Forelimb muscle (tissue), 1 donor: ENCODE measurements at places on chromosomes 1 and 21.

DNA sequence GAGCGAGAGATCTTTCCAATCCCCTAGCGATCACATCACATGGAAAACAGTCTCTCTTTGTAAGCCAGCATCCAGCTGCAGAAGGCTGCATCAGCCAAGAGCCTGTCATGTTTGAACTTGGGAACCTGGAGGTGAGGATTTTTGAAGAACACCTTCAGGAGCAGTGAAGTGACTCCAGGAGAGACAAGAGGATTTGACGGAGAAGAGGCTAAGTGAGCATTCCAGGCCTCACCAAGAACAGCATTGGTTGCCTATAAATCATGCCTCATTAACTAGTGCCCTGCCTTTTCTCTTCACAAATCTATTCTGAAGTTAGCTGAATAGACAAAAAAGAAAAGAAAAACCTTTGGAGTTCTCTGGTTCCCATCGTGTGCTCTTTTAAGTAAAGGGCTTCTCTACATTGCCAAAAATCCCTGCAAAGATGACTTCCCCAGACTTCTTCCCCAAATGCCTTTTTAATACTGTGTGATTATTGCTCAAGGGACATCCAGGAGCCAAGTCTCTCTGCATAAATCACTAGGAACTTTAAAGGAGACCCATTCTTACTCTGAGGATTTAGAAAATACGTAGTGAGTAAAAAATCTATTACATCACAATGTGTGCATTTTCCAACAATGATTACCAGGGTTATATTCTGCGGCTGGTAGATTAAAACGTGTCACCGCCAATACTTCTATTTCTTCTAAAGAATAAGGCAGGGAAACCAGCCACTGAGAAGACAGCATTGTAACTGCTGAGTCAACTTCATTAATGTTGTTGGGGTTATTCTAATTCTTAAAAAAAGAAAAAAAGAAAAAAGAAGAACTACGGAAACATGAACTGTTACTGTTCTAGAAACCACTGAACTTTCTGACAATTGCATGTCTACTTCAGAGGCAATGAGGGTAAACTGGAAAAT lies 95.2 kb downstream of the KIF14 start:
- DNase-seq: peak; percentile 67

DNA sequence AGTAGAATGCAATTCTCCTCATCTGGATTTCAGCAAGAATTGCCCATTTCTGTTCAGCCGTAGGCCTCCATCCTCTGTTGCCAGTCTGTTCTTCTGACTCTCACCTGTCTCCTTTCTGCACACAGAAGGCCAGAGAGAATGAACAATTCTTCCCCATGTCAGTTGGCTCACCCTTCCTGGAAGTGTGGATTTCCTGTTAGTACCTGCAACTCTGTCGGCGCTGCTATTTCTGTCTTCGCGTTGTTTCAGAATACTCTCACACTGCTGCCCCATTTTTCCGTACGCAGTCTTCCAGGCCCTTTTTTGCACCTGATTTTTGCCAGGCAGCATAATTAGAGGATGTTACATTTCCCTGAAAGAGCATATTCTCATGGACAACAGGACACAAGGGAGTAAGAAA lies 200.7 kb downstream of the FGGY start:
- DNase-seq: no peak

GRCh38 chr21:35603494-35603893 lies 456.8 kb downstream of the SETD4 start:
- no peak for DNase-seq

DNA sequence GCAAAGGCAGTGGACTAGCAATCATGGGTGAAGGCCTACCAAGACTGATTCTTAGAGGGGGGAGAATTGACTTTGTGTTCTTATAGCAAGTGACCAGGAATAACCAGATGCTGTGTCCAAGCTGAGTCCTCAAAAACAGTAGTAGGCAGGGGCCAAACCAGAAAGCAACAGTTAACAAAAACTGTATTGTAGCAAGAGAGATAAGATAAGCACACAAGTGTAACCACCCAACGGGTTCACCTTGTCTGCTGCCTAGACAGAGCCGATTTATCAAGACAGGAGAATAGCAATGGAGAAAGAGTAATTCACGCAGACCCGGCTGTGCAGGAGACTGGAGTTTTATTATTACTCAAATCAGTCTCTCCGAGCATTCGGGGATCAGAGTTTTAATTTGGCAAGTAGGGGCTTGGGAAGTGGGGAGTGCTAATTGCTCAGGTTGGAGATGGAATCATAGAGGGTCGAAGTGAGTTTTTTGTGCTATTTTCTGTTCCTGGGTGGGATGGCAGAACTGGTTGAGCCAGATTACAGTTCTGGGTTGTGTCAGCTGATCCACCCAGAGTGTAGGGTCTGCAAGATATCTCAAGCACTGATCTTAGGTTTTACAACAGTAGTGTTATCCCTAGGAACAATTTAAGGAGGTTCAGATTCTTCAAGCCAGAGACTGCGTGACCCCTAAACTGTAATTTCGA lies 8.3 kb upstream of the CSRP1 start:
- no peak for DNase-seq

- no peak for DNase-seq
Measured at GRCh38 chr1:8362701-8363101, 44.8 kb downstream of the SLC45A1 start.

DNA sequence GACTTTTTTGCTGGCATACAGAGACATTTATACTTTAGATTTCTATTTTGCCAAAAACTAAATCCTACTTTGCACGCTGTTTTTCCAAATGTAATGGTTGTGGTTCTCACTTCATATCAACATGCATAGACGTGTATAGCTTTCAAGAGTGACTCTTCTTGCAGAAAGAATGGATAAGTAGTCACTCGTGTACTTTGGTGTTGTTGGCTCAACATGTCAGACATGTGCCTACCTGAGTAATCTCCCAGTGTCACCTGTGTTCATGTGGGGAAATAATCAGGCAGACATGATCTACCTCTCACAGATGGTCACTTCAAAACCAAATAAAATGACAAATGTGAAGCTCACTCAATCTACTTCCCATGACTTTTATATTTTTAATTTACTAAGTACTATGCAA lies 73.1 kb downstream of the GPR88 start:
- DNase-seq: no peak

DNA sequence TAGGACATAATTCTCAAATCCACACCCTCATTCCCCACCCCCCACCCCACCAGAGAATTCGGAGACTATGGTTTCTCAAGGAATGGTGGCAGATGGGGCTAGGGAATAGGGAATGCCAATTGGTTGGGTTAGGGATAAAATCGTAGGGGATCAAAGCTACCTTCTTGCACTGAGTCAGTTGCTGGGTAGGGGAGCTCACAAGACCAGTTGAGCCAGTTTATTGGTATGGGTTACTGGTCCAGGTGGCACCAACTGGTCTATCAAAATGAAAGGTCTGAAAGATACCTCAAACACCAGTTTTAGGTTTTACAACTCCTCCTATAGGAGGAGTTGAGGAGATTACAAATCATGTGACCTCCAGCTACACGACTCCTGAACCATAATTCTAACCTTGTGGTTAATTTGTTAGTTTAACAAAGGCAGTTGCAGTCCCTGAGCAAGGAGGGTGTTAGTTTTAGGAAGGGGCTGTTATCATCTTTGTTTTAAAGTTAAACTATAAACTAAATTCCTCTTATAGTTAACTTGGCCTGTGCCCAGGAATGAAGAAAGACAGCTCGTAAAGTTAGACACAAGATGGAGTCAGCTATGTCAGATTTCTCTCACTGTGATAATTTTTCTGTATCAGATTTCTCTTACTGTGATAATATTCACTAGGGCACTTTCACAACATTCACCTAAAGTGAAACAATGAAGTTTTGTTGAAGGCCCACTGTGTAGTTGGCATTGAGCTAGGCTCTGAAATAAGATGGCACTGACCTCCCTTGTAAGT lies 2.5 kb downstream of the SHISAL2A start:
- no peak for DNase-seq

DNA sequence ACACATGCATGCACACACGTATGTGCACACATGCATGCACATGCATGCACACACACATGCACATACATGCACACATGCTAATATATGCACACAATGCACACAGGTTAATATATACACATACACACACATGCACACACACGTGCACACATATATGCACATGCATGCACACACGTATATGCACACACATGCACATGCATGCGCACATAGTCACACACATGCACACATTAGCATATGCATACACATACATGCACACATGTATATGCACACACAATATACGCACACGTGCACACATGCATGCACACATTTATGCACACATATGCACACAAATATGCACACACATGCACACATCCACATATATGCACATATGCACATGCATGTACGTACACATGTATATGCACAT lies 506.8 kb downstream of the MATN1 start:
- DNase-seq: no peak

- no peak for DNase-seq
Measured at GRCh38 chr1:44293761-44294315, 61.2 kb downstream of the ERI3 start.

GRCh38 chr1:8120693-8121260 lies 94.7 kb upstream of the ERRFI1 start:
- DNase-seq: no peak

DNA sequence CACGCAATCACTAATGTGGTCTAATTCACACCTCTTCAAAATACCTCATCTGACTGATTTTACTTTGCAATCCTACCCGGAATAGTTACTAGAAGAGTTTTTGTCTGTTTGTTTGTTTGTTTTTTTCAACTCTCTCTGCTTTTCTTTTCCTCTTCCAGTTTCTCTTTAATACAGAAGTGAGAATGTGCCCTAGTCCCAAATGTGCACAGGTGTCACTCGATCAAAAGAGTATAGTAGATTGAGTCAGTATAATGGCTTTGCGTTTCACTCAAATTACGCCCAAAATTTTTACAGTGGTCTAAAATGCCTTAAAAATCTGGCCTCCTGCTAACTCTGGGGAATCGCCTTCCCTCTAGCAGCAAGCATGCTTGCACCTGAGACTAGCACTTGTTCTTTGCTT lies 1536.8 kb downstream of the KCNT2 start:
- DNase-seq: no peak

DNA sequence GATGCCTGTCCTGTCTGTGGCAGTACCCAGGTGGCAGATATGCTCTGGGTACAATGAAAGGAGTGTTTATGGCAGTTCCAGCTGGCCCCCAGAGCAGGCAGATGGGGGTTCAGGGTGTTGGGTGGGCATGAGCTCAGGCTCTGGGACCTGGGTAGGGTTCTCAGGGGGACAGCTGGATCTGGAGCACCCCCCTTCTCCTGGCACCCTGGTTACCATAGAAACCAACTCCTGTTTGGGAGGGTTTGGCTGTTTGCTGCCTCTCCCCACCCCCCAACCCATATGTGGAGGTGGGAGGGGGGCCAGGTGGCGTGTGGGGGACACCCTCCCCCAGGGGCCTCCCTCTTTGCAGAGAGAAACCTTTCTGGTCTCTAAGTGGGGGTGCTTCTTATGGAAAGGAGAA lies 7.1 kb downstream of the FOXO6 start:
- DNase-seq: no peak

GRCh38 chr1:29860056-29860455 lies 623.7 kb downstream of the PTPRU start:
- no peak for DNase-seq

GRCh38 chr1:47898133-47898845 lies 98.9 kb downstream of the TRABD2B start:
- no peak for DNase-seq

DNA sequence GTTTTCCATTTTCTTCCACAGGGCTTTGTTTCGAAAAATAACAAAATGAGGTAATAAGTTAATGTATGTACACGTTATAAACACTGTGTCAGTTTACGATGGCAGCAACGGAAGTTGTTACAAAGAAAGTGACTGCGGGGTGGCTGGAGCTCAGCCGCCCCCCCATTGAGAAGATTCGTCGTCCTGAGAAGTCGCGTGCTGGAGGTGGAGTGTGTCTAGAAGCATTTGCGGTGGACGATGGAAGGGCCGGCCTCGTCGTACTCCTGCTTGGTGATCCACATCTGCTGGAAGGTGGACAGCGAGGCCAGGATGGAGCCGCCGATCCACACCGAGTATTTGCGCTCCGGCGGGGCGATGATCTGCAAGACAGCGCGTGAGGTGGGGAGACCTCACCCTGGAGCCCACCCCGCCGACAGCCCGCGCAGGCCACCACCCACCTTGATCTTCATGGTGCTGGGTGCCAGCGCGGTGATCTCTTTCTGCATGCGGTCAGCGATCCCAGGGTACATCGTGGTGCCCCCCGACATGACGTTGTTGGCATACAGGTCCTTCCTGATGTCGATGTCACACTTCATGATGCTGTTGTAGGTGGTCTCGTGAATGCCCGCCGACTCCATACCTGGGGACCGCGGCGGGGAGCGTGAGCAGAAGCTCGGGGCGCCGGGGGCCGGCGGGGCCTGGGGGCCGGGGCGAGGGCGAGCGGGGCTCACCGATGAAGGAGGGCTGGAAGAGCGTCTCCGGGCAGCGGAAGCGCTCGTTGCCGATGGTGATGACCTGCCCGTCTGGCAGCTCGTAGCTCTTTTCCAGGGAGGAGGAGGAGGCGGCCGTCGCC lies 2.4 kb downstream of the ACTA1 start:
- no peak for DNase-seq

GRCh38 chr1:55825461-55825860 lies 610.3 kb upstream of the USP24 start:
- no peak for DNase-seq

- DNase-seq: no peak
Measured at GRCh38 chr1:84836145-84836544, 56.9 kb downstream of the LPAR3 start.

DNA sequence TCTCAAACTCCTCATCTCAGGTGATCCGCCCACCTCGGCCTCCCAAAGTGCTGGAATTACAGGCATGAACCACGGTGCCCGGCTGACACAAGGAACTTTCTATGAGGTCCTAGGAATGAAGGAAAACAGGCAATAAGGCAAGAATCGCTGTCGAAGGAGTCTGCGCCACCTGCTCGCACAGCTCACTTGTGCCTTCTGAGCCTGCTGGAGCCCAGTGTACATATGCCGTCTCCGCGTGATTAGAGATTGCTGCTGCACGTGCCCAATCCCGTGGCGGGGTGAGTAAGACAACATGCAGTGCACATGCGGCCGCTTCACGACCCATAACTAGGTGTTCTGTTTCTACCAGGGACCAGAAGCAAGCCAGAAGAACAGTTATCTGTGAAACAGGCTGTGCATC lies 24.3 kb downstream of the H3-3A start:
- DNase-seq: no peak

- DNase-seq: no peak
Measured at GRCh38 chr1:87182611-87183010, 146.1 kb upstream of the LMO4 start.

GRCh38 chr21:42225571-42226155 lies 6.7 kb downstream of the ABCG1 start:
- no peak for DNase-seq

- no peak for DNase-seq
Measured at GRCh38 chr1:168348146-168348709, 67.6 kb downstream of the TBX19 start.

- no peak for DNase-seq
Measured at GRCh38 chr1:15259622-15260007, 12.6 kb downstream of the FHAD1 start.

DNA sequence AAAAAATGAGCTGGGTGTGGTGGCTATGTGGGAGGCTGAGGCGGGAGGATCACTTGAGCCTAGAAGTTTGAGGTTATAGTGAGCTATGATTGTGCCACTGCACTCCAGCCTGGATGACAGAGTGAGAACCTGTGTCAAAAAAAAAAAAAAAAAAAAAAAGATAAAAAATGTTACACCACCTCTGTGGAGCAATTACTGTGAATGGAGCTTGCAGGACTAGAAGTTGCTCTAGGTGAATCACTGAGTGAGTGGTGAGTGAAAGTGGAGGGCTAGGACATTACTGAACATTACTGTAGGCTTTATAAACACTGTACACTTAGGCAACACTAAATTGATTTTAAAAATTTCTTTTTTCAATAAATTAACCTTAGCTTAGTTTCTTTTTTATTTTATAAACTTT lies 21.9 kb downstream of the TLCD4 start:
- DNase-seq: no peak

GRCh38 chr1:223330466-223330865 lies 33.5 kb downstream of the SUSD4 start:
- no peak for DNase-seq
